Right cardiac atrium (tissue), 5 donors: ENCODE measurements at places on chromosomes 4 and X. TPM values are rescaled to one million over a fixed set of nuclear protein-coding genes. Genes with fewer than 3 reads are reported as not detected.

- no peak for DNase-seq
These were observed 83.8 kb upstream of the BMPR1B start for GRCh38 chr4:94673961-94674360.

GRCh38 chr4:152156442-152156841 is 379.4 kb downstream of the FBXW7 start:
- peak; percentile 55 for DNase-seq

DNA sequence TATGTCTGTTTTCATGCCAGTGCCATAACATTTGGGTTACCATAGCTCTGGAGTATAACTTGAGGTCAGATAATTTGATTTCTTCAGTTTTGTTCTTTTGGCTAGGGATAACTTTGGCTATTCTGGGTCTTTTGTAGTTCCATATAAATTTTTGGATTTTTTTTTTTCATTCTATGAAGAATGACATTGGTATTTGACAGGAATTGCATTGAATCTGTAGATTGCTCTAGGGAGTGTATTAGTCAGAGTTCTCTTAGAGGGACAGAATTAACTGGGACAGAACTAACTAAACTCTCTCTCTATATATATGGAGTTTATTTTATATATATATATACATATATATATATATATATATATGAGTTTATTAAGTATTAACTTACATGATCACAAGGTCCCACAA is 32.2 kb upstream of the SLIT2 start:
- DNase-seq: no peak

- no peak for DNase-seq
These were observed 20.2 kb downstream of the PIGG start for GRCh38 chr4:519203-519651.

FAM120C gene
- total RNA-seq: 7.8 TPM

DNA sequence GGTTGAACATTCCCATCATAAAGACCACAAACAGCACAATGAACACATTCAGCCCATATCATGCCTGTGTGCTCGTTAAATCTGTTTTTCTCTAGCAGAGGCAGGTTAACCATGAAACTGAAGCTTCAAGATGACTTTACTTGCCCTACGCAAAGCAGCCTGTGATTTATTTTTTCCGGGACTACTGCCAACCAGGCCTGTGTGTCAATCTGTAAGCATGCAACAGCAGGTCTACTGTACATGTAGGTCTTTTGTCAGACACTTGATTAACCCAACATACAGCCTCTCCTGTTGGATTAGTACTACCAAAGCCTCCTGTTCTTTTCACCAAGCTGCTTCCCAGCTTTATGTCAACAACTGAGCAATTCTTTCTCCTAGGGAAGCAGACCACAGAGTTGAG is 85.5 kb upstream of the ACSL1 start:
- no peak for DNase-seq

DNA sequence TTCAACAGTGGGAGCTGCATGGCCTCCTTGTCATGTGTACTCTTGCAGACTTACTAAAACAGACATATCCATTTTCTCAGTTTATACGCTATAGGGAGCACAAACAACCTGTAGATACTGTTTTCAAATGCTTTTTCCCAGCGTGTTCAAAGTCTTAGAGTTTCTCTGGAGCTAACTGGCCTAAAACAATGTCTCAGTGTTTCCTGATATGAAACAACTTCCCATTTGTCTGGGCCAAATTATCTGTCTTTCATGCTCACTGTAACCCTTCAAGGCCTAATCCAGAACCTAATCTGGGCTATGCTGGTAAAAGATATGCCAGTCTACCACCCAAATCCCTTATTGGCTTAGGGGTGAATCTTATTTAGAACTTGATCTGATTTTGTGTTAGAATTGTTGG is 38.8 kb downstream of the RAB40A start:
- no peak for DNase-seq

GRCh38 chr4:69714086-69714485 is 46.3 kb downstream of the SULT1B1 start:
- DNase-seq: no peak

GRCh38 chr4:148842843-148843242 is 400.6 kb upstream of the NR3C2 start:
- no peak for DNase-seq

DNA sequence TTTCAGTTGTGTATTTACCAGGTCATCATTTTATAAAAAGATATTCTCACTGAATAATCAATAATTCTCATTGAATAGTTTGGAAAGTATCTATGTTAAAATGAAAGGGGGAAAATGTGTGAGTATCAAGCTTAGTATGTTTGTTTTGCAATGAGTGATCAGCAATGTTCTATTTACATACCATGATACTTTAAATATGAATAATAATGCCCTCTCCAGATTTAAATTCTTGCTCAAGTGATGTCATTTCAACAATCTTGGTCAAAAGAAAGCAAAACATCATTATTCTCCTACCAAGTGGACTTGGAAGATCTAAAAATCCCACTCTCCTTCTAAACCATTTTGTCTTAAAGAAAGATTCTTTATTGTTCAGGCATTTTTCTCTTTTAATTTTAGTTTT is 42.1 kb upstream of the ANKRD50 start:
- no peak for DNase-seq

DNA sequence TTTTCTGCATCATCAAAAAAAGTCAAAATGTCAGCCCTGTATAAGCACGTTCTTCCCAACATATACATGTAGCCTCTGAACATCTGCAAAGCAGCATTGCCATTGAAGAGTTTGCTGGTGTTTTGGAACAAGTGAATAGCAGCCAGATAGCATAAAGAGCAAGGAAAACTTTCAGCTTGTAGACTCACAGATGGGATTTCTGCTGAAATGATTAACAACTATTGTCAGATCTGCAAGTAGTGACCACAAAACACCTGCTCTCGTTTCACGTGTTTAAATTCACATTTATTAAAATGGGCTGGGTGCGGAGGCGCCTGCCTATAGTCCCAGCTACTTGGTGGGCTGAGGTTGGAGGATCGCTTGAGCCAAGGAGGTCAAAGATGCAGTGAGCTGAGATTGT is 123.7 kb downstream of the SPRY1 start:
- no peak for DNase-seq

DNA sequence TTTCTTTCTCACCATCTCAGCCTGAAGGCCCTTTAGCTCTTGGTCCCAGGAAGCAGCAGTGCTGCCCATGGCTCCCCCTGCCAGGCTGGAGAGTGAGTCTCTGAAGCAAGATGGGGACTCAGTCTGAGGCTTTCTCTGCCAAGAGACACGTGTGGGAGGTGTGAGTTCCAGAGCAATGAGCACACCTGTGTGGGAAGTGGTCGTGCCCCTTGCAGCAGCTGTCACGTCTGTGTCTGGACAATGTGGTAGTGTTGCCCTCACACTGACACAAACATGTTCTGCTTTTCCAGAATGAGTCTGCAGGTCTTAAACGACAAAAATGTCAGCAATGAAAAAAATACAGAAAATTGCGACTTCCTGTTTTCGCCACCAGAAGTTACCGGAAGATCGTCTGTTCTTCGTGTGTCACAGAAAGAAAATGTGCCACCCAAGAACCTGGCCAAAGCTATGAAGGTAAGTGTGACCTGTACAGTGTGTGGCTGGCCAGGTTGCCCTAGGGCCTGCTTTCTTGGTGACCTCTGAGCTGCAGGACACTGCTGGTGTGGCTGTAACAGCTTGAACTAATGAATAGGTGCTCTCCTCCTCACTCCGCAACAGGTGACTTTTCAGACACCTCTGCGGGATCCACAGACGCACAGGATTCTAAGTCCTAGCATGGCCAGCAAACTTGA is 1.9 kb downstream of the TACC3 start:
- DNase-seq: no peak

- DNase-seq: no peak
These were observed 267.8 kb upstream of the ANKRD50 start for GRCh38 chr4:124980276-124980752.

GRCh38 chrX:109720947-109721346 is 12.1 kb downstream of the ACSL4 start:
- no peak for DNase-seq

DNA sequence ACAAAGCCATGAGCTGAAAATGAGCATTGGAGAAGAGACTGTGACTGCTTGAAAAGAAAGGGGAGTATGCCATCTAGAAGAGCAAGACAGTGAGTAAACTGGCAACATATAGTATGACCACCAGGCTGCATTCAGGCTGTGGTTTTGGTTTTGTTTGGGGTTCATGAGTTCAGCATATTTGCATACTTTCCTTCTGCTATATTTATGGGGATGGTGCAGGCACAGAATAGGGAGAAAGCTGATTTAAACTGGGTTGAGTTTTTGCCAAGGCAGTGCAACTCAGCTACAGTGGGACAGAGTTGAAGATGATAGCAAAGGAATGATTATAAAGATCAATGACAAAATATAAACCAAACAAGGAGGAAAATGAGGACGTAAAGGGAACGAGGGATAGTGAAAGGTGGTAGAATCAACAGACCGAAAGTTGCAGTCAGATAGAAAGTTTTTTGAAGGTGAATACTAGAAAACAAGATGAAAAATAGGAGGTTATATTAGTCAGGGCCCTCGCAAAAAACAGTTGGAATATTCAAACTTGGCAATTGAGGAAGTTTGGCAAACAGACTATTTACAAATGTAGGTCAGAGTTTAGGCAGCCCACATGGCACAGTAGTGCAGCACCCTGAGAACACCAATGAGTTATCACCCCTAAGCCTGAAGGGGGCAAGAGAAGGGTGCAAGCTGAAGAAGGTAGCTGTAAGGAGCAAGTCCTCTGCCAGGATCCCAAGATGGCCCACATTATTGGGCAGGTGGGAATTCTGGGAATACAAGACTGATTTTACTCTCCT is 114.8 kb upstream of the MAP9 start:
- DNase-seq: no peak

DNA sequence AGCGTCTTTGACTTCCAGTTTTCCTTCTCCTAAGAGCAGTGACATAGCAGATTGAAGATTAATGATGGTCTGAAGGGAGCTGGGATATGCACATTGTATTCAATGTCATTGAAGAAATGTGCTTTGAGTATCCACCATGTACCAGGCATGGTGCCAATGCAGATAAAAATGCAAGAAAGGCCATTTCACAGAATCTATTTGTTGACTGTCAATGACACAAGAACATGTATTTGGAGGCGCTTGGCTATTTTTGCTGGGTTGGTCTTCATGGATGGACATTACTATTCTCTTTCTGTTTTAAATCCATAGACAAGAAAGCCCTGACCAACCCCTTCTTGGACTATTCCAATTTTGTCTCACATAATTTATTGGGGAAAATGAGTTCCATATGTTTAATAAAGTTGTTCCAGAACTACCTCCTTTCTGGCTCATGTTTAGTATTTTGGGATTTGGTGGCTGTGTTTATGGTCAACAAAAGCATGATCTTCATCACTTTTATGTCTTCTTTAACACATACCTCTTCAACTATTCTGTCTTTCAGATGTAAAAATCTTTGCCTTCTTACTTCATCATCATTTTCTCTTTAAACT is 174.5 kb downstream of the CPE start:
- DNase-seq: no peak

GRCh38 chr4:133641191-133641590 is 492.1 kb downstream of the PCDH10 start:
- no peak for DNase-seq
